Hepatic stellate cell (primary cell): ENCODE measurements at places on chromosomes 7 and 10.
A peak's percentile ranks its signal among the peaks of the same experiment; 100 is the strongest.

- DNase-seq: no peak
Observed at GRCh38 chr10:26799342-26799741, 61.4 kb downstream of the ABI1 start.

GRCh38 chr7:6307762-6308161 is 35.3 kb upstream of the CYTH3 start:
- no peak for DNase-seq

GRCh38 chr10:79498291-79498829 is 14.0 kb upstream of the EIF5AL1 start:
- DNase-seq: no peak

GRCh38 chr10:51244748-51245490 is 170.6 kb downstream of the PRKG1 start:
- DNase-seq: peak; percentile 19

DNA sequence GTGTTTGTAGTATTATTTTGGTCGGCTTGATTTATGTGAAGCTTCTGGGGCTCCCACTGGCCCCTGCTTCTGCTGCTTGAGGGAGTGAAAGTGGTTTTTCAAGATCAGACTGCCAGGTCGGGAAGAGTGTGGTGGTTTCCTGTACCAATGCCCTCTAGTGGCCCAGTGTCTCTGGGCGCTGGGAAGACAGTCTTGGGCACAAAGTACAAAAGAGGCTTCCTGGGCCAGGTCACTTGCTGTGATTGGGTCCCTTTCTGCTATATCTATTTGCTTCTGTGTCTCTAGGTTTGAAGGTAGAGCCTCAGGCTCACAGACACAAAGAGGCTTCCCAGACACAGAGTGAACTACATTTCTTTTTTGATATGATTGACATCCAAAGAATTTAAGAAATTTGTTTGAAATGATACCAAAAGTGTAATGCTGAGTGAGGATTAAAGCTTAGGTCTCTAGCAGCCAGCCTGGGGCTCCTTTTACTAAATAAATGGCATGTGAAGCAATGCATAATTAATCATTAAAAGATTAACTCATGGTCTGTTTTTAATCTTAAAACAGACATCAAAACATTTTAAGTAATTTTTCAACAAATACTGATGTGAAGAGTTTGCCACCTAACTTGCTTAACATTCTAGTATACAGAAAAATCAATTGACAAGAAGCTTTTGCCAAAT is 36.3 kb downstream of the ABCB1 start:
- DNase-seq: peak; percentile 2

- no peak for DNase-seq
Observed at GRCh38 chr10:89347701-89348457, 20.1 kb downstream of the IFIT3 start.

DNA sequence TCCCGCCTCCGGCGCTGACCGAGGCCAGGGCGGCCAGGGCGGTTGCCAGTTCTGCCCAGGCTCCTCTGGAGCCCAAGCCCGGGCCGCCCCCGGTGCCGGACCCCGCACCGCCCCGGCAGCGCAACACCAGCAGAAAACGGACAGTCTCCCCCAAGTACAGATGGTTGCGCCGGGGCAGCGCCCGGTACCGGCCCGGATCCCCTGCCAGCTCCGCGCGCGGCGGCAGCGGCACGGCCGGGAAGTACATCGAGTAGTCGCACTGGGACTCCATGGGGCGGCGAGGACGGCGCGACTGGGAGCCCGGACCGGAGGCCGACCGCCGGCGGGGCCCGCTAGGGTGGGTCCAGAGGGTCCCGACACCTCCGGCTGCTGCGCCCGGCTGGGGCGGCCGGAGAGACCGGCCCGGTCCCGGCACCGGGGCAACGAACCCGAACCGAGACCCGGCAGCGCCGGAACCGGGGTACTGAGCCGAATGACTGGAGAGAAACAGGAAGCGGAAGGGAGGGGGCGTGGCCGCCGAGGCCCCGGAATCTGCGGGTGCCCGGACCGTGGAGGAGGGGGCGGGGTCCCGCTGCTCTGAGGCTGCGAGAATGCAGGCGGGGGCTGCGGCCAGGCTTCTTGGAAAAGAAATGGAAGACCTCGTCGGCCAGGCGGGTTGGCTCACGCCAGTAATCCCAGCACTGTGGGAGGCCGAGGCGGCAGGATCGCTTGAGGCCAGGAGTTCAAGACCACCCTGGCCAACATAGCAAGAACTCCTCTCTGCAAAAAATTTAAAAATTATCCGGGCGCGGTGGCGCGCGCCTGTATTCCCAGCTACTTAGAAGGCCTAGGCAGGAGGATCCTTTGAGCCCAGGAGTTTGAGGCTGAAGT is at the start of gene TRAPPC14:
TRAPPC14 (minus strand) TSS at position 495 of the 870 bp plus-strand sequence; CDS start at position 271, 224 bp downstream.
- peak; percentile 99 for DNase-seq

GRCh38 chr10:96344178-96344577 is 14.6 kb downstream of the OPALIN start:
- DNase-seq: no peak

GRCh38 chr10:132377326-132377725 is 19.7 kb upstream of the PWWP2B start:
- DNase-seq: no peak

DNA sequence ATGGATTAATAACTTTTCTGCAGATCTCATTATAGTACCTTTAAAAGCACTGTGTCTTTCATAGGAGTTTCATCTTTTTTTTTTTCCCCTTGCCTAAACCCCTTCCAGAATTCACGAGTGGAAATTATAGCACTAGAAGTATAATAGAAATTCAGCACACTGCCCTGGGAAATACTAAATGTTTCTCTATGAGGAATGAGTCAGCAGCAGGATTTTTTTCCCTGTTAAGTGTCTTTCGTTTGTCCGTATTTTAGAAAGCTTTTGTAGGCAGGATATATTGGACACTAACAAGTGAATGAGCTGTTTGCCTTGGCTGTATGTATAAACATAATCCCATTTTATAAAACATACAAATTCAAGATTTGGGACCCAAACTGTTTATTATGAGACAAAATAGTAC is 105.8 kb downstream of the EXOC4 start:
- DNase-seq: no peak

GRCh38 chr10:14583252-14583651 is 191.4 kb downstream of the FAM107B start:
- no peak for DNase-seq

GRCh38 chr7:15464667-15465121 is 97.1 kb downstream of the AGMO start:
- DNase-seq: no peak

DNA sequence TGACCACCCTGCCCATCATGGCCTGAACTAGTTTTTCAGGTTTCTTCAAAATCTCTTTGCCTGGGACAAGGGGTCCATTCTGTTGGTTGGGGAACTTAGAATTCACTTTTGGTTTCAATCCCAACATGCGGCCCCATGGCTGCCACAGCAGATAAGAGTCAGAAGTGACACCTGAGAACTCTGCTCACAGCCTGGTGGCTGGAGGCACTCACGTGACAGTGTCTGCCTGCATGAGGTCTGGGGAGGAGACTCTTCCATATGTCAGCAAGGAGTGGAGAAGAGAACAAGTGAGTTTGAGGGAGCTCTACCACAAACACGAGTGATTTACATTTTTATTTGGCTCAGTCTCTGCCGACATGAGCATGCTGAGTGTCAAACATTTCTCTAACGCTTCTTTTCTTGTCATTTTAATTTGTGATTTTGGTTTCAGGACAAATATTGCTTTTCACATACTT is 370.4 kb downstream of the TNS3 start:
- no peak for DNase-seq

GRCh38 chr7:107631588-107632491 is 28.8 kb upstream of the SLC26A4 start:
- no peak for DNase-seq

DNA sequence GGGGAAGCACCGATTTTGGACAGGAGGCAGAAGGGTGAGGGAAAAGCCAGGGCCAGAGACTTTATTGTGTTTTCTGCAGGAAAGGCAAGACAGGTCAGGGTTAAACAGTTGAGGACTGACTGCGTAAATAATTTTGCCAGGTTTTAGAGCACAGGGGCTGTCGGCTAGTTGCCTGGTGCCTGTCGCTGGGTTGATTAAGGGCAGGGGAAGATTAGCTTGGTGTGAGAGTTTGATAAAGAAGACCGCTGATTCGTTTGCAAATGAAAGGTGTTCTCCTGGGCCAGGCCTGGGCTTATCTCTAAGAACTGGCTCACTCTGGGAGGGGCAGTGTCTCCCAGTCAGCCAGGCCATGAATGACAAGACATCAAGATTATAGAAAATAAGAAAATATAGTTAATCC is 75.6 kb downstream of the SLC37A3 start:
- no peak for DNase-seq

GRCh38 chr7:100686822-100687211 is 7.2 kb downstream of the GIGYF1 start:
- DNase-seq: no peak

GRCh38 chr7:107847168-107847835 is 43.7 kb upstream of the DLD start:
- no peak for DNase-seq

DNA sequence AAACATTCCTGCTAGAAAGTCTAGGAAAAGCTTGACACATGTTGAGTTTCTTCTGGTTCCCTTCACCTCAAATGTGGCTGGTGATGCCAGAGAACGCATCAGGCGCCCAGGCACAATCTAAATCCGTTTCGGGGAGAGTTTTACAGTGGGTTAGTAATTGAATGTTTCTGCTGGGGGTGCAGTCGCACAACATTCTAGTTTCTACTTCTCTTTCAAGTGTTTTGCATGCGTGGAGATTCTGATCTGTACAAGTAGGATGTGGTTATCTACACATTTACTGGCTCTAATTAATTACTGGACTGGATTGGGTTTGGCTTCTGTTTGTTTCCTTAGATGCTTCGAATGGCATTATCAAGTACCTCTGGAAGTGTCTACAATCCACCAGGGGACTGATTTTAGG is 173.8 kb downstream of the TMEM26 start:
- no peak for DNase-seq

DNA sequence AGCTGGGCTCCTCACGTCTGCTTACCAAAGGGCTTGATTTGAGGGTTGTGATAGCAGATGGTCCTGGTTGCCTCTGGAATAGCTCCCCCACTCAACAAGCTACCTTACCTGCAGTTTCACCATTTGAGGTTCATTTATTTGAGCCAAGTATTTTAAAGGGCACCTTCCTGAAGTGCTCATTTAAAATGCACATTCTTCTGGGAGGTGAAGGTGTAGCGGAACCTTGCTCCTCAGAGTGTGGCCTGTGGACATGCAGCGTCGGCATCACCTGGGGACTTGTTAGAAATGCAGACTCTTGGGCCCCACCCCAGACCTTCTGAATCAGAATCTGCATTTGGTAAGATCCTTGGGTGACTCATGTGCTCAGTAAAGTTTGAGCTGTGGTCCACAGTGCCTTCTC is 2.3 kb downstream of the CDH23 start:
- DNase-seq: no peak

DNA sequence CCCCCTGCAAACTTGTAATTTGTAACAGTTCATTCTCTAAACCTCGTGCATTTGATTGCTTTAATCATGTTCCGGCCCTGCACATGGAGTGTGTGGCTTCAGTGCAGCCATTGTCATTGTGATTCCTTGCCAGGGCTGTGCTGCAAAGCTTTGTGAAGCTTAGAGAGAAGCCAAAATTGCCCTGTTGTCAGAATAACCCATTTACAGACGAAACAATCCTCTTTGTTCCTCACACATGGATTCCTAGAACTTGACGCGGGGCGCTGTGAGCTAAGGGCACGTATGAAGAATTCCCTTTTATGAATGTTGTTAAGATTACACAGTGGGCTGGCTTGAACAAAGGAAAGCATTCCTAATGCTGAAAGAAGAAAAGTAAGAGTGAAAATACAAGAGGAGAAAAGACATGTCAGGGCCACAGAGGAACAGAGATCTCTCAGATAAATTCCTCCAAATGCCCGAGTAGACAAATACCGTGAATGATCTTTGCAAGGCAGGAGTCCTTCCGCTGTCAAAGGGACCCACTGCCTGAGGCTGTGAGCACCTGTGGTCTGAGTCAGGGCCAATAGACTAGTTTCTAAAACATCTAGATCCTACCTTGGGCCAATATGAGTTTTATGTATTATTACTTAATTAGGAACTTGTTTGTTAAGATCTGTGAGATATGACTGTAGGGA is 205.4 kb upstream of the C7orf33 start:
- no peak for DNase-seq

DNA sequence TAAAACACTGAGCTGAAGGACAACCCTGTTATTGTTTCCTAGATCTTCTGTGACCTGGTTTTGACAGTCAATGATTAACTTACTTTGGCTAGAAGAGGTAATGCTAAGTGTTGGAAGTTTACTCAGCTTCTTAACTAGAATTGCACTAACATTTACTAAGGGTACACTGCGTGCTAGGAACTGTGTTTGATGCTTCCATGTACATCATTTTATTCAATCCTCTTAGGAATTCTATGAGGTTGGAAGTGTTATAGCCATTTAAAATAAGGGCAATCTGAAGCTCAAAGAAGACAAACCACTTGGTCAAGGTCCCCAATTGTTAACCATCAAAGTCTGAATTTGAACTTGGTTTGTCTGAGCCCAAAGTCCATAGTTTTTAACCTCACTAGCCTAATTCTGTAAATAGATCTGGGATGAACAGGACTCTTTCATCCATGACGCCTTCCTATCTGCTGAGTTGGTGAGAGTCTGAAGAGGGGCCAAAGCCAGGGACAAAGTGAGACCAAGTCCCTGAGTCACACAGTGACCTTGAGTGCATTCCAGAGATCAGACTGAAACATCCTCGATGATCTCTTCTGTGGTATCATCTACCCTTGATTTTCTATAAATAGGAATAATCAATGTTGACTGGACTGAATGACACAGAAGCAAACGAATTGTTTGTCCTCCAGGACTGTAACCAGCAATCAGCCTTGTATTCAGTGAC is 29.2 kb upstream of the ZNRF2 start:
- no peak for DNase-seq
